ENCODE measurements at places on chromosomes 16 and 17.

- peak; percentile 57 for DNase-seq
Observed at GRCh38 chr16:10514369-10515055, 65.9 kb downstream of the EMP2 start.

DNA sequence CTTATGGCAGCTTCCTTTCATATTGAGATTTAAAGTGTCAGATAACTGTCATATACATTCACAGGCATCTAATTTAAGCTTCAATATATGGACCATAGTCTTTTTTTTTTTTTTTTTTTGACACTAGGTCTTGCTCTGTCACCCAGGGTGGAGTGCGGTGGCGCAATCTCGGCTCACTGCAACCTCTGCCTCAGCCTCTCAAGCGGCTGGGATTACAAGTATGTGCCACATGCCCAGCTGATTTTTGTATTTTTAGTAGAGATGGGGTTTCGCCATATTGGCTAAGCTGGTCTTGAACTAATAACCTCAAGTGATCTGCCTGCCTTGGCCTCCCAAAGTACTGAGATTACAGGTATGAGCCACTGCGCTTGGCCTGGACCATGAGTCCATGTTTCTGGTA lies 13.6 kb downstream of the CEP95 start:
- DNase-seq: no peak

DNA sequence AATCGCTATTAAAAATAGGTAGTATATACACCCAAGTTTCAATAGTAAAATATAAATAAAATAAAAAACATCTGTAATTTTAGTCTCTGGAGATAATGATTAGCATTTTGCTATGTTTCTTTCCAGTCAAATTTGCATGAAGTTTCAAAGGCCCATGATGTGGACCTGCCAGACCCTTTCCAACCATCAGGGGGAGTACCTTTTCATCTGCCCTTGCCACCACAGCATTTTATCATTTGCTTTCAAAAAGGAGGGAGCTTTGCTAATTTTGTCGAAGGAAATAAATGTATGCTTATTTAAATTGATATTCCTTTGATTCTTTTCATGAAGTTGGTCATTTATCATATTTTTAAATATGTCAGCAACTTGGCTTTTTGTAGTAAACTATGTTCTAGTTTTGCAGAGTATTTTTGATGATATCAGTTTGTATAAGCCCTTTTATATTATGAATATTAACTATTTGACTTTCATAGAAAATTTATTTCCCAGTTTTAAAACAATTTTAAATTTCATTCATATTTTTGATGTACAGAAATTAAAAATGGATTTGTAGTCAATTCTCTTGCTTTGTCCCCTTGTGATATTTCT lies 115.2 kb upstream of the NETO2 start:
- no peak for DNase-seq

DNA sequence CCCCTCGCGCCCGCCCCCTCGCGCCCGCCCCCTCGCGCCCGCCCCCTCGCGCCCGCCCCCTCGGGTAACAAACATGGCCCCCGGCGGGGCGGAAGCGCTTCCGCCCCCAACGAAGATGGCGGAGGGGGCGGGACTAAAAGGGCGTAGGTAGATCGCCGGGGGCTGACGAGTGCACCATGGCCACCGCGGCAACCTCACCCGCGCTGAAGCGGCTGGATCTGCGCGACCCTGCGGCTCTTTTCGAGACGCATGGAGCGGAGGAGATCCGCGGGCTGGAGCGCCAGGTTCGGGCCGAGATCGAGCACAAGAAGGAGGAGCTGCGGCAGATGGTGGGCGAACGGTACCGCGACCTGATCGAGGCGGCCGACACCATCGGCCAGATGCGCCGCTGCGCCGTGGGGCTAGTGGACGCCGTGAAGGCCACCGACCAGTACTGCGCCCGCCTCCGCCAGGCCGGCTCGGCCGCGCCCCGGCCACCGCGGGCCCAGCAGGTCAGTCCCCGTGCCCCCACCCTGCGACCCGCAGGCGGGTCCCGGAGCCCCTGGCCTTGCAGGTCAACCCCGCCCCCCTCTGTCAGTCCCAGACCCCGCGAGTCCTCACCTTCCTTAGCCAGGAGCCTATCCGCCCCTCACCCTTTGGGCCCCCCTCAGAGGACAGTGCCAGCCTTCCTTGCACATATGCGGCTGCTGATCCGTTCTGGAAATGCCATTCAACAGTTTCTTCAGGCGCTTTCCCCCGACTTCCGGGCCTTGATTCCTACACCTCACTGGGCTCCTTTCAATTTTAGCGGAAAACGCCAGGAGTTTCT lies at the start of gene COG1:
COG1 (plus strand) TSS at position 162 of the 808 bp plus-strand sequence; CDS start at position 177, 15 bp downstream.
- DNase-seq: peak; percentile 88

GRCh38 chr16:70634861-70635260 lies 11.5 kb upstream of the IL34 start:
- no peak for DNase-seq

Measured in thyroid gland (tissue), 4 donors.